ENCODE measurements at places on chromosomes 1 and 21.
A peak's percentile ranks its signal among the peaks of the same experiment; 100 is the strongest.

DNA sequence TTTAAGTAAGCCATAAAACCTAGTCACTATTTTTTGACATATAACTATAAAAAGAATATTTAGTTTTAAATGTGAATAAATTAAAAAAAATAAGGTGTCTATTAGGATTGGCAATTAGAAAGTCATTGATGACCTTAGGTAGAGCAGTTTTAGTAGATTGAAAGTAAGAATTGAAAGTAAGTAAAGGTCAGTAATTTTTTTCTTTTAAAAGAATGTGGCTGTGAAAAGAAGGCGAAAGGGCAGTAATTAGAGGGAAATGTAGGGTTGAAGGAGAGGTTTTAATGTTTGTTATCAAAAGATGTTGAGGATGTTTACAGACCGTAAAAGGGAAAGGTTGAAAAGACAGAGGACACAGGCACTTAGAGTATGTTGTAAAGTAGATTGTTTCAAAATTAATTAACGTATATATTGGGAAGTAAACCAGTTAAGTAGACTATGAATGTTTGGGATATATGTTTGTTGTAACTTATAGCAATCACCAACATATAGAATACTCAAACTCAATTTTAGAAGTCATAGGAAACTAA, 41.0 kb downstream of the ZFYVE9 start:
- DNase-seq = no peak

GRCh38 chr1:183806125-183806524, 1.2 kb downstream of the RGL1 start:
- no peak for DNase-seq

- no peak for DNase-seq
Measured at GRCh38 chr1:232613752-232614381, 16.1 kb downstream of the SIPA1L2 start.

- no peak for DNase-seq
Measured at GRCh38 chr21:31988492-31989290, 115.9 kb downstream of the HUNK start.

GRCh38 chr1:31708324-31708723, 4.5 kb upstream of the COL16A1 start:
- no peak for DNase-seq

DNA sequence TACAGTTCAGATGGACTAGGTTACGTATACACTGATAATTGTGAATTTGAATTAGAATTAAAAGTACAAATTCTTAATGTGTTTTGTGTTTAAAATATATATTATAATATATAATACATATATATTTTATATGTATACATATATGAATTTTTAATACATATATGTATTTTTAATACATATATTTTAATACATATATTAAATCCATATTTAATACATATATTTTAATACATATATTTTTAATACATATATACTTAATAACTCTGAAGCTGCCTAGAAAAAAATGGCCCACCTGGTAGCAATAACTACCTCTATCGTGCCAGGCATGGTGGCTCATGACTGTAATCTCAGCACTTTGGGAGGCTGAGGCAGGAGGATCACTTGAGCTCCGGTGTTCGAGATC, 179.1 kb upstream of the SAMSN1 start:
- no peak for DNase-seq

- no peak for DNase-seq
Measured at GRCh38 chr1:22488319-22488718, 36.7 kb downstream of the ZBTB40 start.

- DNase-seq = no peak
Measured at GRCh38 chr1:31102501-31102950, 37.0 kb upstream of the PUM1 start.

DNA sequence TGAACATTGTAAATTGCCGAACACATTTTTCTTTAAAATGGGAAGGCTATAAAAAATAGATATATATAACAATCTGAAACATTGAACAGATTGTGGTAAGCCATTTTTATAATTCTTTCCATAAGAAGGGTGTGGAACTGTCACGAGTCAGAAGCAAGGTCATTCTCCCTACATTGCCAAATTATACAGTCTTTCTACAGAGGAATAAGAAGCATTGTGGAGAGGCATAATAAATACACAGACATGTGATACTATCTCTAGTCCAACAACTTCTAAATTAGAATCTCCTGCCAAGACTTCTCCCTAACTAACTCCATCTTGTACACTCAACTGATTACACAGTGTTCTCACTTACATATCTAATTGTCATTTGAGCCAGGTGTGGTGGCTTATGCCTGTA, 227.9 kb downstream of the CENPF start:
- DNase-seq = no peak

GRCh38 chr1:37868466-37868865, 9.1 kb upstream of the MTF1 start:
- no peak for DNase-seq

GRCh38 chr1:39063775-39064174, 37.6 kb downstream of the NDUFS5 start:
- no peak for DNase-seq

GRCh38 chr1:154272999-154273563, 652 bp downstream of the HAX1 start:
- no peak for DNase-seq

DNA sequence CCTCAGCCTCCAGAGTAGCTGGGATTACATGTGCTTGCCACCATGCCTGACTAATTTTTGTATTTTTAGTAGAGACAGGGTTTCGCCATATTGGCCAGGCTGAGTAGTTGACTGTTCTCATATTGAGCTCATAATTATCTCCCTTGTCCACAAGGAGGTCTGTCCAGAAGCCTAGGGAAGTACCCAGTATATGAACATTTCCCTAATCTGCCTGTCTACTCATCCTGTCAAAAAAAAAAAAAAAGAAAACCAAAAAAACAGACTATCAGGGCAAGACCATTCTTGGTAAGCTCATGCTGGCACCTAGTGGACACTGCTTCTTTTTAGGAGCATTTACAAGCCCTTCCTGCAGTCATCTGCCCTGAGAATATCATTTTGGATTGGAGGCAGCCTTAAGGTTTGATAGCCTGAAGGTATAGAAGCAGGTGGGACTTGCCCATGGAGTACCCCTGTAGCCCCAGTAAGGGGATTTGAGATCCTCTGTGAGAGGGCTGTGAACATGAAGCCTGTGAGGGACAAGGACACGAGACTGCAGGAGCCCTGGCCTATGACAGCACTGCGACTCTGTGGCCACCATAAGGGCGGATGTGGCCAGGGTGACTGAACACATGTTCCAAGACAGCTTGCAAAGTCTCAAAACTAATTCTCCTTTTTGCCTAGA, 10.8 kb upstream of the DUSP12 start:
- DNase-seq = no peak

DNA sequence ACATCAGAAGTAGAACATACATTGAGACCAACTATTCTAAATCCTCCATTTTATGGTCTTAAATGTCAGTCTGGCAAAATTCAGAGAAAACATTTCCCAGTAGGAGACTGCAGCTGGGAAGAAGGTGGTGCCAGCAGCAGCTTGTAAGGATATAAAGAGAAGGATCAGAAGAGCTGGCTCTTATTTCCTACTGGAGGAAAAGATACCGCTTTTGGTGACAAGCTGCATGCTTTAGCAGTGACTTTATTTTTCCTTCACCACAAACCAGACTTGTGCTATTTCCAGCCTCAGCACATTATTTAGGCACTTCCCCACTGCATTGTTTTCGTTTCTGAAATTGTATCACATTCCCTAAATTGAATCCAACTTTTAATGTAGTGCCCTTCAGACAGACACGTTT, 28.4 kb downstream of the RNF11 start:
- DNase-seq = no peak

- peak; percentile 41 for DNase-seq
Measured at GRCh38 chr21:31580866-31581276, 78.6 kb upstream of the SOD1 start.

DNA sequence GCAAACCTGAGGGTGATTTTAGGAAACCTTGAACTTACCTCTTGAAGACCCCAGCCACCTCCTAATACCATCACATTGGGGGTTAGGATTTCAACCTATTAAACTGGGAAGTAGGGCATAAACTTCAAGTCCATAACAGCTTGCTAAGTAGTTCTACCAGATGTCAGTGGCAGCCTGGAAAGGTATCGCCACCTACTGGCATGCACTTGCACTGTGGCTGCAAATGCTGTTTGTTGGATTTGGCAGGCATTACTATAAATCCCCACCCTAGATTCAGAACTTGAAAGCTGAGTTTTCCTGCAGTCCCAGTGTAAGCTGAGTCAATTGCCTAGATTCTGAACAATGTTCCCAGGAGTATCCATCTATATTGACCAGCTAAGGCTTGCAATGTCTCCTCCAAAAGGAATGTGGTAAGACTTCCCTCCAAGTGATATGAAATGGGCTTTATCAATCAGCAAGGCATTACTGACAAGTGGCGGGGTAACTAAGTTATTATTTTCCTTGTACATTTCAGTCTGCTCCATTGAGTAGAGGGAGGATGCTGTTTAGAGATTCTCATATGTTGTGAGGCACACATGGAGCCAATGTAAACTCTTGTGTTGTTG, 474.5 kb downstream of the PTPRC start:
- DNase-seq = no peak

GRCh38 chr1:2612591-2613365, 20.0 kb downstream of the MMEL1 start:
- no peak for DNase-seq

GRCh38 chr1:178484698-178485225, 12.0 kb downstream of the CLEC20A start:
- no peak for DNase-seq

DNA sequence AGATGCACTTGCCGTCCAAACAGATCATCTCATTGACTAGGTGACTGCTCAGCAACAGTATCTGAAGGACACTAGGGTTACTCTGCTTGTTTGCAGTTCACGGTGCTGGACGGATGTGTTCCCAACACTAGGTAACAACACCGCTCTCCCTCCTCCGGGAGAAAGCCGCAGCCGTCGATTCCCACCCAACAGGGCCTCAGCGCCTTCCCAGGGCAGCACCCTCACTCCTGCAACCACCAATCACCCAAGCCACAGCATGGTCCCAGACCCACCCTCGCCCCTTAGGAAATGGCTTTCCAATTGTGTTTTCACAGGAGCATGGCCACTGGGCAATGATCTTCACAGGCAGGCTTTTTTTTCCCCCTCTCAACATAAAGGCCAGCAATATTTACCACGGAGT, 779 bp downstream of the TLR5 start:
- no peak for DNase-seq

- no peak for DNase-seq
Measured at GRCh38 chr1:31434101-31434871, 21.3 kb downstream of the SERINC2 start.

DNA sequence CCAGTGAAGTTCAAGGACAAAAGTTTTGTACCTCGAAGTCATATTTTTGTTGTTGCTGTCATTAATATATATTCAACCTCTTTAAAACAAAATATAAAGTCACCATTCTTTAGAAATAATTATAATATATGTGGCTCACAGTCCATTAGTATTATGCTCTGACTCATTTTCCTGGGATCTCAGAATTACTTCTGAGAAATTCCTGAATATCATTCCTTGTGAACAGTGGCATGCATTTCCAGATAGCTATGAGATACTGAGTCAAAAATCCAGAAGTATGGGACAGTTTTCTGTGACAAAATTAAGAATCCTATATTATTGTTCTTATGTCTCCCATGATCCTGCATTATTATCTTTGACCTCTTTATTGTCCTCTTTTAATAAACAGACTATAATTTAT, 13.8 kb upstream of the RGS21 start:
- no peak for DNase-seq
